ENCODE measurements at places on chromosomes 5 and 9.
A peak's percentile ranks its signal among the peaks of the same experiment; 100 is the strongest.

DNA sequence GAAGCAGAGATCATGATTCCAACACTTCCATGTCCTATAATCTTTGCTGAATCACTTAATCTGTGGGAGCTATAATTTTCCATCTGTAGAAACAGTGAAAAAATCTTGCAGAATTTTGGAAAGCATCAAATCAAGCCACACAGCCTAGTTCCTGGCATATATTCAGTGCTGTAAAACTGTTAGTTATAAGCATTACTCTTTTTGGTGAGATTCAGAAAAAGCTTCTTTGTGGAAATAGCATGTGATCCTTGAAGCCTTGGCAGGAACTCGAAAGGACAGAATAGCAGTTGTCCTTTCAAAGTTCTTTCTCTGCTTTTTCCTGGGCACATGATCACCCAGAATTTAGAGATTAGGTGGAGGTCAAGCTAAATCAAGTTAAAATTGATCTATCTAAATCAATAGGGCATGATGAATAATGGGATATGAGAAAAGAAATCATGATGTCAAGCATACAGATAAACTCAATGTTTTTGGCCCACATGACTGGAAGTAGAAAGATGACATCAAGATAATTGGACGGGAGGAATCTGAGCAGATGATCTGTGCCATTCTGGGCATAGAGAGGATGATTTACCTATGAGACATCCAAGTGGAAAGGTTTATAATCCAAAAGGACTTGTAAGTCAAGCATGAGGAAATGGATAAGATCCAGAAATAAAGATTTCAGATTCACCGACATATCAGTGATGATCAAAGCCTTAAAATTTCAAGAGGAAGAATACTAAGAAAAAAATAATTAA, 73.1 kb downstream of the TMEM232 start:
- DNase-seq, result no peak

- no peak for DNase-seq
Observed at GRCh38 chr5:59921816-59922215, 28.3 kb upstream of the PDE4D start.

- DNase-seq, result no peak
Observed at GRCh38 chr5:72955143-72955767, 586 bp upstream of the FCHO2 start.

DNA sequence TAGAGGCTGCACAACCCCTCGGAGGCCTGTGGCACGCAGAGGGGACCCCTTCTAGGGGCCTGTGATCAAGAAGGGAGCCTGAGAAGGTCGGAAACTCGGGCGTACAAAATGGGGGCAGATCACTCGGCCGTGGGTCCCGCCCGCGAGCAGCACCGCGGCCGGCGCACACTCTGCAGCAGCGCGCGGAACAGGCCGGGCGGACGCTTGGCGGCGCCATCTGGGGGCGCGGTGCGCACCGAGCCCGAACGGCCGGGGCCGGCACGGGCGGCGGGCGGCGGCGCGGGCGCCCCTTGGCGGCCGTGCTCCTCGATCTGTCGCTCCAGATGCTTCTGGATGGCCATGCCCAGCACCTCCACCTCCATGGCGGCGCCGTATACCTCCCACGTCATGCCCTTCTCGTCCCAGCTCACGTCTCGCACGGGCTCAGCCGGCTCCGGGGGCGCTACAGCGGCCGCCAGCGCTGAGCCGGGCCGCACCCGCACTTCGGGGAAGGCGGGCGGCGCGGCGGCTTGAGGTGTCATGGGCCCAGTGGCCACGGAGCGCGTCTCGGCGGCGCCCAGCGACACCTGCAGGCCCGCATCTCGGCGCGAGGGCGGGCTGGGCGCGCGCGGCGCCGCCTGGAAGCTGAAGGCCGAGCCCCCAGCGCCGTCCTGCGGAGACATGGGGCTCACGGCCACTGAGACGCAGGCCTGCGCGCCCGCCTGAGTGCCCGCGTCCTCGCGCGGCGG, 13.1 kb downstream of the GPRIN1 start:
- DNase-seq, result peak; percentile 23

GRCh38 chr9:85009251-85009650, 339.7 kb downstream of the NTRK2 start:
- DNase-seq, result no peak

DNA sequence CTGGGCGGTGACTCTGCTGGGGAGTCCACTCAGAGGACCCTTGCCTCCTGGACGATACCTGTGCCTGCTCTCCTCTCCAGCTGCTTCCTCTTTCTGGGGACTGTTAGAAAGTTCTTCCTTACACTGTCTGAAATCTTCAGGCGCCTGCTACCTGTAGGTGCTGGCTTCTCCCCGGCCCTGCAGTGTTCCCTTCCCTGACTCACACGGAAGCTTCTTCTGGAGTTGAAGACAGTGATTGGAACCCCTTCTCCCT, 562 bp downstream of the GSN start:
- DNase-seq, result no peak

- DNase-seq, result no peak
Observed at GRCh38 chr9:132677976-132678375, 7.7 kb downstream of the GTF3C4 start.
